ENCODE measurements at places on chromosomes 11 and 22. TPM values are rescaled to one million over a fixed set of nuclear protein-coding genes. Genes with fewer than 3 reads are reported as not detected.

XRRA1 gene
- 35.0 TPM for total RNA-seq

IFITM2 gene
- total RNA-seq = 171 TPM

TENM4 gene
- 14.6 TPM for total RNA-seq

SLN gene
- not detected for total RNA-seq

KCTD21 gene
- total RNA-seq = 11.5 TPM

PKNOX2 gene
- total RNA-seq = 0.51 TPM

KCNJ1 gene
- not detected for total RNA-seq

APOA1 gene
- not detected for total RNA-seq

LUZP2 gene
- total RNA-seq = 0.38 TPM

ZNF215 gene
- 1.7 TPM for total RNA-seq

SPTBN2 gene
- total RNA-seq = 7.7 TPM

TRPC6 gene
- 17.9 TPM for total RNA-seq

MRGPRX3 gene
- not detected for total RNA-seq

PPP6R3 gene
- 122 TPM for total RNA-seq

CDHR5 gene
- total RNA-seq = not detected

OR10A2 gene
- not detected for total RNA-seq

BRMS1 gene
- 20.5 TPM for total RNA-seq

TMEM45B gene
- not detected for total RNA-seq

C11orf16 gene
- total RNA-seq = not detected

OR5AS1 gene
- total RNA-seq = not detected

ACTN3 gene
- not detected for total RNA-seq

HBB gene
- 22.2 TPM for total RNA-seq

ZFP91 gene
- total RNA-seq = 59.2 TPM

POU2AF2 gene
- not detected for total RNA-seq

SAAL1 gene
- total RNA-seq = 15.6 TPM

CEP126 gene
- 18.2 TPM for total RNA-seq

TMPRSS5 gene
- total RNA-seq = not detected

CPT1B gene
- 12.6 TPM for total RNA-seq

SYT12 gene
- 0.16 TPM for total RNA-seq

B4GALNT4 gene
- not detected for total RNA-seq

RAB36 gene
- total RNA-seq = 0.38 TPM

HOATZ gene
- total RNA-seq = not detected

ANO1 gene
- 1.5 TPM for total RNA-seq

ALG8 gene
- total RNA-seq = 32.0 TPM

UBE2L6 gene
- 21.8 TPM for total RNA-seq

MMP13 gene
- 0.44 TPM for total RNA-seq

SCGB1A1 gene
- not detected for total RNA-seq

CD3E gene
- total RNA-seq = 0.38 TPM

LRRC55 gene
- total RNA-seq = not detected

IRAG1 gene
- 12.6 TPM for total RNA-seq

EHF gene
- not detected for total RNA-seq

PNPLA5 gene
- total RNA-seq = not detected

VWA5A gene
- total RNA-seq = 14.1 TPM

CHRM4 gene
- 0.34 TPM for total RNA-seq

KBTBD3 gene
- total RNA-seq = 5.7 TPM

ANGPTL5 gene
- 4.2 TPM for total RNA-seq
